ENCODE measurements at places on chromosomes 2 and 18. TPM values are rescaled to one million over a fixed set of nuclear protein-coding genes. Genes with fewer than 3 reads are reported as not detected.
A peak's percentile ranks its signal among the peaks of the same experiment; 100 is the strongest.

TPO gene
- total RNA-seq: 3.3 TPM

DOK1 gene
- total RNA-seq: 1.5 TPM

COLEC11 gene
- not detected for total RNA-seq

- no peak overlapping the region for H3K4me3 ChIP-seq
- H3K27me3 ChIP-seq: no peaks in the 10 kb centered on the region
- DNase-seq: no peak
- H3K27ac ChIP-seq: no peak overlapping the region
- no peaks in the 10 kb centered on the region for H3K36me3 ChIP-seq
Measured at GRCh38 chr18:8821083-8821465, 115.7 kb downstream of the MTCL1 start.

- DNase-seq: no peak
- no peaks in the 10 kb centered on the region for H3K27me3 ChIP-seq
- no peak overlapping the region for H3K27ac ChIP-seq
- H3K4me3 ChIP-seq: no peak overlapping the region
- no peaks in the 10 kb centered on the region for H3K4me1 ChIP-seq
- no peaks in the 10 kb centered on the region for H3K36me3 ChIP-seq
Measured at GRCh38 chr2:83459456-83459855, 999.6 kb downstream of the SUCLG1 start.

- H3K27ac ChIP-seq: no peak overlapping the region
- DNase-seq: no peak
- H3K4me1 ChIP-seq: peaks cover 3% of the 10 kb centered on the region
- no peak overlapping the region for H3K4me3 ChIP-seq
Measured at GRCh38 chr2:8482432-8482831, 199.4 kb upstream of the ID2 start.

- H3K36me3 ChIP-seq: no peaks in the 10 kb centered on the region
- H3K27ac ChIP-seq: no peak overlapping the region
- H3K4me1 ChIP-seq: peaks cover 28% of the 10 kb centered on the region
- H3K27me3 ChIP-seq: no peaks in the 10 kb centered on the region
- DNase-seq: no peak
Measured at GRCh38 chr2:102126660-102127059, 15.9 kb upstream of the IL1R1 start.

GRCh38 chr2:81648370-81648769 lies 1343.8 kb upstream of the LRRTM1 start:
- no peak overlapping the region for H3K27ac ChIP-seq
- H3K4me3 ChIP-seq: no peak overlapping the region
- no peaks in the 10 kb centered on the region for H3K27me3 ChIP-seq
- H3K36me3 ChIP-seq: no peaks in the 10 kb centered on the region

- H3K27me3 ChIP-seq: no peaks in the 10 kb centered on the region
- H3K36me3 ChIP-seq: no peaks in the 10 kb centered on the region
- H3K4me3 ChIP-seq: no peak overlapping the region
- H3K4me1 ChIP-seq: no peaks in the 10 kb centered on the region
Measured at GRCh38 chr2:1223791-1224190, 189.5 kb upstream of the TPO start.

GRCh38 chr2:7450188-7450832 lies 533.1 kb downstream of the RNF144A start:
- H3K36me3 ChIP-seq: no peaks in the 10 kb centered on the region
- H3K4me3 ChIP-seq: no peak overlapping the region
- DNase-seq: no peak
- H3K27ac ChIP-seq: no peak overlapping the region
- no peaks in the 10 kb centered on the region for H3K4me1 ChIP-seq
- H3K27me3 ChIP-seq: no peaks in the 10 kb centered on the region

DNA sequence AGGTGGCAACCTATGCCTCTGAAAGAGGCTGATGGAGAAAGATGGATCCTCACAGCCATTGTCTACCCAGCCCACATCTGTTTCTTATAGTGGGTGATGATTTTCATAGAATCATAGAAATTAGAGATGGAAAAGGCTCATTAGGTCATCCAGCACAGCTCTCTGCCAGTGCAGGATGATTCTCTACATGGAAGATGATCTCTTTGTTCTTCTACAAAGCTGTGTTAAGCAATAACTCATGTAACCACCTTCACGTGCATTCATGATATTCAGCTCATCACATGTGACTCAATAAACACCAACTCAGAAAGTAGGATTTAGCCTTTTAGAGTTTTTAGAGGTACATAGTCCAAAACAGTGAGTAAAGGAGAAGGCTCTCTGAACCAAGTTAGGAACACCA lies 539.4 kb upstream of the ID2 start:
- H3K27ac ChIP-seq: no peak overlapping the region
- H3K36me3 ChIP-seq: no peaks in the 10 kb centered on the region
- peaks cover 7% of the 10 kb centered on the region for H3K4me1 ChIP-seq
- no peaks in the 10 kb centered on the region for H3K27me3 ChIP-seq
- no peak for DNase-seq

DNA sequence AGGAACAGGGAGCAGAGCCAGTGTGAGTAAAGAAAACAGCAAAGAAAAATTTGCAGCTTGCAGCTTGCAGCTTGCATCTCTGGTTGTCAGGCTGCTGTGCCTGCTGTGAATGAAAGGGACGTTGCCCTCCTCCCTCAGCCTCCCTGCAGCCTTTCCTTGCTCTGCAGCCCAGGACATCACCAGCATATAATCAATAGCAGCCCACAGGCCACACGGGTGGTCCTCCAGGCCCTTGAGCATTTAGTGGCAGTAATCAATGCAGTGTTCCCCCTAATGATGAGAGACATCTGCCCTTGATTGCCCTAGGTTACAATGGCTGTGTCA lies 122.2 kb upstream of the TACR1 start:
- H3K36me3 ChIP-seq: no peaks in the 10 kb centered on the region
- H3K4me3 ChIP-seq: no peak overlapping the region
- no peaks in the 10 kb centered on the region for H3K27me3 ChIP-seq
- no peak overlapping the region for H3K27ac ChIP-seq
- H3K4me1 ChIP-seq: peaks cover 8% of the 10 kb centered on the region
- no peak for DNase-seq

- no peaks in the 10 kb centered on the region for H3K4me1 ChIP-seq
- H3K4me3 ChIP-seq: no peak overlapping the region
- no peak for DNase-seq
- H3K36me3 ChIP-seq: no peaks in the 10 kb centered on the region
- H3K27ac ChIP-seq: no peak overlapping the region
Measured at GRCh38 chr2:142472382-142472781, 341.6 kb upstream of the LRP1B start.

- no peak overlapping the region for H3K4me3 ChIP-seq
- H3K4me1 ChIP-seq: peaks cover 9% of the 10 kb centered on the region
- H3K27me3 ChIP-seq: no peaks in the 10 kb centered on the region
- no peaks in the 10 kb centered on the region for H3K36me3 ChIP-seq
Measured at GRCh38 chr2:27855476-27855875, 34.7 kb downstream of the RBKS start.

DNA sequence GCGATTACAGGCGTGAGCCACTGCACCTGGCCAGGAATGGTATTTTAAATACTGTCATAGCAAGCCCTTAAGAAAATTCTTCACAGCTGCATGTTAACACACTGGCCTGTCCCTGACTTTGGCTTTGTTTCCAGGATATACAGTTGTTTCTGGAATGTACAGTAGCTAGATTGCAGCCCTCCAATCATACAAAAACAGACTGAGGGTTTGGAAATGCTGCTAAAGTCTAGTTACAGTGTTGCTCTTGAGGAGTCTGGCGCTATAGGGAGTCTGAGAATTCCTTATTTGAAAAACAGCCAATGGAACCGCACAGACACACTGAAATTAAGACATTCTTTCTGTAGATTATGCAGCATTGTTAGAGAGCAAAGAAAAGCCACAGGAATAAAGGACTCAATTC lies 37.7 kb downstream of the STON1 start:
- H3K27ac ChIP-seq: no peak overlapping the region
- H3K4me3 ChIP-seq: no peak overlapping the region
- no peaks in the 10 kb centered on the region for H3K4me1 ChIP-seq
- DNase-seq: no peak

DNA sequence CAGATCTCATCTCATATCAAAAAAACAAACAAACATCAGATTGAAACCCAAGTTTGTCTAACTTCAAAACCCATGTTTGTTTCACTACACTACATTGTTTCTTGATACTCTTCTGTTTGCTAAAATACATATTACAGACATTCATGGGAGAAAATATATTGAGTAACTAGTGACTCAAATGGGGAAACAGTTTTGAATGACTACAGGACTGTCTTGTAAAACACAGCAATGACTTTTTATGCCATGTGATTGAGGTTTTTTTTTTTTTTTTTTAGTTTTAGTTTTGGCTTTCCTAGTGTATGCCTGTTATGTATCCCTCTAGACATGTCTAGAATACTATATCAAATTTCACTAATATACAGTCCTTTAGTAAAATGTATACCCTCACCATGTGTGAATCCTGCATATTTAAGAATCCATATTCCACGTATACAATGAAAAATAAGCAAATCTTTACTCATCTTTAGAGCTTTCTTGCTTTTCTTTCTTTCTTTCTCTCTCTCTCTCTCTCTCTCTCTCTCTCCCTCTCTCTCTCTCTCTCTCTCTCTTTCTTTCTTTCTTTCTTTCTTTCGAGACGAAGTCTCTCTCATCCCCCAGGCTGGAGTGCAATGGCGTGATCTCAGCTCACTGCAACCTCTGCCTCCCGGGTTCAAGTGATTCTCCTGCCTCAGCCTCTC lies 46.6 kb upstream of the SERTAD2 start:
- no peaks in the 10 kb centered on the region for H3K27me3 ChIP-seq
- no peak overlapping the region for H3K4me3 ChIP-seq
- no peak for DNase-seq
- no peaks in the 10 kb centered on the region for H3K36me3 ChIP-seq

DNA sequence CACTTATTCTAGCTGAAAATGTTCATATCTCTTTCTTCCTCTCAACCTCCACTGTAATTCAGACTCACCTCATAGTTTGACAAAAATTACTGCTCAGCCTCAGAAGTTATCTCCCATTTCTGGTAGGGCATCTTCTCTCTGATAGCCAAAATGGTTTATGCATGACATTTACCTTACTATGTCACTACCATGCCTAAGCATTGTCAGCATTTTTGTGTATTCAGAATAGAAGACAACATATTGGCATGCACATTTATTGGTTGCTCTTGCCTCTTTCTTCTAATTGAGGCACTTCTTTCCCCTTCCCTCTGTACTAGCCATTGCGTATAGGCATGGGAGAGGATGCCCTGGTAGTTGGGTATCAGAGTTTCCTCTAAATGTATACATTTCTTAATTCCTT lies 406.1 kb upstream of the DCC start:
- no peak overlapping the region for H3K4me3 ChIP-seq
- no peak for DNase-seq
- no peaks in the 10 kb centered on the region for H3K4me1 ChIP-seq
- H3K36me3 ChIP-seq: no peaks in the 10 kb centered on the region
- no peak overlapping the region for H3K27ac ChIP-seq

DNA sequence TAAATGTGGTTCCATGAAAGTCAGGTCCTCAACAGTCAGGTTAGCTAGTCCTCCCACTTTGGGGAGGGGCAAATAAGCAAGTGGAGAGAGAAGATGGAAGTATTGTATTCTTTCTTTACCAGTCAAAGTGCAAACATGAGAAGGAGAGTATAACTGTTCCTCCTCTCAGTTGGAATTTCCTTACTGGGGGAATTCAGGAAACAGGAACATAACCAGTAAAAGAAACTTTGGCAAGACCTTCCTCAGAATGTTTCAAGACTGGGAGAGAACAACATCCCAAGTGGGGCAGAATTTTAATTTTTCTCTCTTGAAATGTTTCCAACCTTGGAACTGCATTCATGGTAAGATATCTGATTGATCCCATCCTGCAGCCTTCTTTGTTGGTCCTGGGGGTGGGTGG lies 552.4 kb upstream of the TNP1 start:
- H3K27ac ChIP-seq: peak overlapping the region; percentile 77
- H3K36me3 ChIP-seq: no peaks in the 10 kb centered on the region
- no peak for DNase-seq
- peaks cover 13% of the 10 kb centered on the region for H3K4me1 ChIP-seq
- H3K27me3 ChIP-seq: no peaks in the 10 kb centered on the region

DNA sequence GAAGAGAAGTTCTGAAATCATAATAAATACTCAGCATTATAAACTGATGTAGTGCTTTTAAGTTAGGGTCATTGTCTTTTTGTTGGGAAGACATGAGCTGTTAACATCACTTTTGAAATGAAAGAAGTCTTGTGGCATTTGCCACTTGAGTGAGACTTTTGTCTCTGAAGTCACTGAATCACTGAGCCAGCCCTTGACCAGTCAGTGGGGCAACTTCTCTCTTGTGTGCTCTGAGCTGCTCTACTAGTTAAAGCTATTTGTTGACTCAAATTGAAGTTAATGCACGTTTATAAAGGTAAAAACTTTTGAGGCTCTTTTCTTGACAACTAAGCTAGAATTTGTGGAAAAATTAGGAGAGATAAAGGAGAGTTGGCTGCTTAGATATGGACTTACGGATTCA lies 6.7 kb downstream of the WDR43 start:
- DNase-seq: no peak
- H3K4me3 ChIP-seq: no peak overlapping the region
- peaks cover 11% of the 10 kb centered on the region for H3K36me3 ChIP-seq
- peaks cover 59% of the 10 kb centered on the region for H3K4me1 ChIP-seq

GRCh38 chr18:79299711-79300110 lies 96.0 kb upstream of the NFATC1 start:
- H3K36me3 ChIP-seq: no peaks in the 10 kb centered on the region
- H3K27ac ChIP-seq: no peak overlapping the region
- no peak overlapping the region for H3K4me3 ChIP-seq
- no peak for DNase-seq
- no peaks in the 10 kb centered on the region for H3K4me1 ChIP-seq
- H3K27me3 ChIP-seq: no peaks in the 10 kb centered on the region

DNA sequence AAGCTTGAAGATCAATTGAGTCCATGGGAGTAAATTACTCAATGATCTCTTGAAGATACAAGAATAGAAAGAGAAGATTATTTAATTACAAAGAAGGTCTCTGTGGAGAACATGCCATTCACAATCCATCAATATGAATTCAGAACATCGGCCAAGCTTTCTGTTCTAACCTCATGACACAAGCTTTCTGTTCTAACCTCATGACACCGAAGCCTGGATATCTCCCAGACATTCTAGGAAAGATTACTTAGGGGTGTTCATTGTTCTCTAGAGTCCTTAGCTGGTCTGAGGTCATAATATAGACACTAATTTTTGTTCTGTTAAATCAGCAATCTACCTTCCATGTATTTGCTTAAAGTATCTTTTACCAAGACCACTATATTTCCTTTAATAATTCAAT lies 95.5 kb downstream of the RDH14 start:
- no peaks in the 10 kb centered on the region for H3K36me3 ChIP-seq
- DNase-seq: no peak
- no peaks in the 10 kb centered on the region for H3K4me1 ChIP-seq
- H3K27ac ChIP-seq: no peak overlapping the region

- H3K36me3 ChIP-seq: no peaks in the 10 kb centered on the region
- no peak for DNase-seq
Measured at GRCh38 chr18:43714343-43715010, 437.2 kb upstream of the SYT4 start.
